ENCODE measurements at places on chromosomes 16 and 17.
A peak's percentile ranks its signal among the peaks of the same experiment; 100 is the strongest.

GRCh38 chr17:1038459-1039122 is 41.7 kb downstream of the TIMM22 start:
- DNase-seq = no peak

- DNase-seq = no peak
Measured at GRCh38 chr16:6229186-6229585, 1103.5 kb upstream of the RBFOX1 start.

- DNase-seq = no peak
Measured at GRCh38 chr17:28326114-28326513, 7.1 kb downstream of the TMEM97 start.

- no peak for DNase-seq
Measured at GRCh38 chr17:43939886-43940285, 2.4 kb downstream of the PPY start.

GRCh38 chr17:958712-959451 is 20.7 kb downstream of the NXN start:
- no peak for DNase-seq

GRCh38 chr17:80034791-80035686 is 633 bp downstream of the TBC1D16 start:
- peak; percentile 20 for DNase-seq

DNA sequence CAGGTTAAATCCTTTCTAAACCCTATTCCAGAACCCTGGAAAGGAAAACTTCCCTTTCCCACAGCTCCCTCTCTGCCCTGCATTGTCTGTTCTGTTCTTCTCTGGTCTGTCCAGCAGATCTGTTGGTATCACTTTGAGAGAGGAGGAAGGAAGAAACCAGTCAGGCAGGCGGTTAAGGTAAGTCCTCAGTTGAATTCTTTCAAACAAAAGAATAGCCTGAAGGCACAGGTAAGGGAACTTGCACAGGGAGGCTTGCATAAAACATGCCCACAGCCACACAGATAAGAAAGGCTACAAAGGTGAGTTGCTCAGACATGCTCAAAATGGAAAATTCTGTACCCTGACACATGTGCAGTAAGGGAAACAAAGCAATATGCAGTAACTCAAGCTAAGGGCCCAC is 595.7 kb upstream of the CDH5 start:
- DNase-seq = no peak

DNA sequence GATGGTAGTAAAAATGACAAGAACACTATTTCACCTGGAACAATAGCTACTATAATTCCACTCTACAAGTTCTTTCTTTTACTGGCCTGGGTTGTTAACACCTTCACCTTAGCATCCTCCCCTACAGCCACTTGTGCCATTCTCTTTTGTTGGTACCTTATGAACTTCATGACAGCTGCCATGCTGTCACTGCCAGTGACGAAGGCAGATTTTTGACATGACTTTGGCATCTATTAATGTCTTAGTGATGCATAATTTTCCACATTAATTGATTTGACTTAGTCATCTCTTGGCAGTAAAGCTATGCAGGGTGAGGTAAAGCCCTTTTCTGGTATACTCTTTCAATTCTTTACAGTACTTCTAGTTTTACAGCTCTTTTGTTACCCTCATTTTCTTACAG is 207.9 kb downstream of the TANC2 start:
- no peak for DNase-seq

Data from T follicular helper cell (primary cell).